Effector CD4-positive, alpha-beta T cell (primary cell): ENCODE measurements at places on chromosomes 7 and 10.
A peak's percentile ranks its signal among the peaks of the same experiment; 100 is the strongest.

- peak; percentile 30 for DNase-seq
These were observed 103.8 kb upstream of the PPIF start for GRCh38 chr10:79243181-79244067.

- no peak for DNase-seq
These were observed 225.1 kb upstream of the CACNA2D1 start for GRCh38 chr7:82668676-82669075.

- DNase-seq = no peak
These were observed 46.1 kb downstream of the AP3M1 start for GRCh38 chr10:74104480-74104879.

- no peak for DNase-seq
These were observed 60.4 kb upstream of the INSIG1 start for GRCh38 chr7:155237297-155237696.

GRCh38 chr7:19587291-19587690, 121.5 kb downstream of the POLR1F start:
- no peak for DNase-seq

GRCh38 chr10:108817584-108817983, 1105.7 kb downstream of the XPNPEP1 start:
- no peak for DNase-seq
